ENCODE measurements at places on chromosomes 16 and 17.

- DNase-seq, result no peak
These were observed 72.5 kb downstream of the SRCIN1 start for GRCh38 chr17:38533241-38533640.

- DNase-seq, result no peak
These were observed 256.1 kb downstream of the IRX3 start for GRCh38 chr16:54030451-54030850.

GRCh38 chr17:79789943-79790804 lies 6.7 kb downstream of the CBX8 start:
- no peak for DNase-seq

- DNase-seq, result no peak
These were observed 40.5 kb upstream of the RASD1 start for GRCh38 chr17:17536702-17537101.

- no peak for DNase-seq
These were observed 37.8 kb upstream of the N4BP1 start for GRCh38 chr16:48647794-48648193.

- DNase-seq, result no peak
These were observed 477 bp downstream of the NTAN1 start for GRCh38 chr16:15055141-15056053.
